Calu3 (cell line): ENCODE measurements at places on chromosomes 11 and 22.

DNA sequence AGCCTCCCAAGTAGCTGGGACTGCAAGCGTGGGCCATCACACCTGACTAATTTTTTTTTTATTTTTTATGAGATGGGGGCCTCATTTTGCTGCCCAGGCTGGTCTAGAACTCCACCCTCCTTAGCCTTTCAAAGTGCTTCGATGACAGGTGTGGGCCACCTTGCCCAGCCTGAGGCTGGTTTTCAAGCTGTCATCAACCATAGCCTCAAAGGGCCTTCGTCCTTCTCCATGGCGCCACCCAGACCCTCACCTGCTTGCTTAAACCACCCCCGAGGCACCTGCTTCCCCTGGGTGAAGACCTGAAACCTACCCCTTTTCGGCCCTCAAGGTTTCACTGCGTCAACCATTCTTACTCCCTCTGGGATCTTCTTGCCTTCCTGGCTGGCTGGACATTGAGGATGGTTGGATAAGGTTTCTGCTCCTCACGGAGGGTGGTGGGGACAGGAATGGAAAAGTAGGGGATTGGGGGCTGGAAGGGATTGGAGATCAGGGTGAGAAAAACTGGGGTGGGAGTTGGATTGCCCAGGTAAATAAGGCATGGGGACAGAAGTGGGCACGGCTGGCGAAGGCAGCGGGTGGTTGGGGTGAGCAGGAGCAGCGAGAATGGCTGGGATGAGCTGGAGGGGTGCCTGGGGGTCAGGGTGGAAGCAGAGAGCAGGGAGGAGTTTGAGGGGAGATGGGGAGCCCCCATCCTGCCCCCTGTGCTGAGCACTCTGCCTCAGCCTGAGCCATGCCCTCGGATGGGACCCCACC is 2.8 kb upstream of the ACR start:
- no peak for DNase-seq

- no peak for DNase-seq
Measured at GRCh38 chr22:19802894-19803735, 42.5 kb downstream of the TBX1 start.

DNA sequence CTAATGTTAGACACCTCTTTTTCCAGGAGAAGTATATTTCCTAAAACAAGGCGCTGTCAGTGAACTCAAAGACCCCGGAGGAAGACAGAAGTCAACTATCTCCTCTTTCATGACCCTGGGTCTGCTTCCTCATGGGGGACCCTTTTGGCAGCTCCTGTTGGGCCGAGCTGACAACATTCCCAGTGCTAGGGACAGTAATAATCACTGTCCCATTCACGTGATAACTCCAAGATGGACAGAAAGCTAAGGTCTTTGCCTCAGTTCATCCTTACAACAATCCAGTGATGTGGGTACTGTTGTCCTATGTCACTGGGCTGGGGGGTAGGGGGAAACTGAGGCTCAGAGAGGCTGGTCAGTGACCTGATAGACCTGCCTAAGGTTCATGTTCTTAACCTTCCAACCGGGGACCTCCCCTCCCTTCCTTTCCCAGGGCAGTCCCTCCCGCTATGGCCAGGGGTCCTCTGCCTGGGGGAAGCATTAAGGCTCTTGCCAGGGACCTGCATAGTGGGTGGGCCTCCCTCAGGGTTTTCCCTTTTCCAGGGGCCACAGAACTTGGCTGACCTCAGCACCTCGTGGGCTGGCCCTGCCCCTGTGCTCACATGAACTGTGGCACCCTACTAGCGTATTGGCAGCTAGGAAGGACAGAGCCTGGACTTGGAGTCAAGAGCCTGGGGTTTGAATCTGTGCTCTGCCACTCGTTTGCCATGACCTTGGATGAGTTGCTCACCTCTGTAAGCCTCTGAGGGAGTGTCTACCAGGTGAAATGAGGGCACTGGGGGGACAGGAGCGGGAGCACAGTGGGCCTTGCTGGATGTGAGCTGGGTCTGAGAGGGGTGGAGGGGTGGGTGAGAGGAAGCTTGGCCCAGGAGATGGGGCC is 53.6 kb downstream of the LRRC32 start:
- DNase-seq, result no peak

GRCh38 chr22:48536541-48537342 is 1290.9 kb downstream of the BRD1 start:
- DNase-seq, result peak; percentile 13

- DNase-seq, result no peak
Measured at GRCh38 chr11:59164028-59164427, 7.9 kb upstream of the DTX4 start.

- no peak for DNase-seq
Measured at GRCh38 chr22:39428597-39429071, 28.2 kb upstream of the MGAT3 start.

DNA sequence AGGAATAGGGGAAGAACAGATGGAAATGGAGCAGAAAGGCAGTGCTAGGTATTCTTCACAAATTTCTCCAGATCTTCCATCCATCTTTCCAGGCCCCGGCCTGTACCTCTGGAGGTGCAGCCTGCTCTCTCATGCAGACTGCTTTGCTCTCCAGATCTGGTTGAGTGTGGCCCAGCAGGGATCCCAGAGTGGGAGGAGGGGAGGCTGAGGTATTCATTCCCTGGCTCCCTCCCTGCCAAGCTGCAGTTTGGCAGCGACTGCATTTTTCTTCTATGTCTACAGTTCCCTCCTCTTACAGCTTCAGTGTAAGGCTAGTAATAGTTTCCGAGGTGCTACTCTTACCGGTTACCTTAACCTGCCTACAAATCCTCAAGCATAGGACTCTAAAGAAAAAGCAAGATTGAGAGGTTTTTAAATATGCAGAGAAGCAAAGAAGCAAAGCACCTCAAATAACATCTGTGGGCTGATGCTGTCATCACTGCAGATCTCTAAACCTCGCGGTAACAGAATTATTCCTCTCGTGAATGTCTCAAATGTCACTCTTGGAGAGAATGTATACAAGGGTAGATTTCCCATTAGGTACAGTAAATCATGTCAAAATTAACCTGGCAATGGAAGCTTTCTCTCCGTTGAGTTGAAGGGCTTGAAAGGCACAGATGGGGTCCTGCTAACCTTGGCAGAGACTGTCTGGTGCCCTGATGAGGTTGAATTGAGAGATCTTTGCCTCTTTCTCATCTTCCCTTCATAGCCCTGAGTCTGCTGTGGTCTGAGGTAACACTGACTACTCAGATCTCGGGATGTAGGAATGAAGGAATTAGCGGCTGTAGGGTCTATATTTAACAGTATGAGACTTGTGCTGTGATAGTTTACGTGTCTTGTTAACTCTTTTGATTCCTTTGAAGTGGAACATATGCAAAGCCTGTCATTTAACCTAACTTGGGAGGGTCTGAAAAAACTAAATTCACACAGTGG is 297.9 kb upstream of the C11orf87 start:
- DNase-seq, result no peak

DNA sequence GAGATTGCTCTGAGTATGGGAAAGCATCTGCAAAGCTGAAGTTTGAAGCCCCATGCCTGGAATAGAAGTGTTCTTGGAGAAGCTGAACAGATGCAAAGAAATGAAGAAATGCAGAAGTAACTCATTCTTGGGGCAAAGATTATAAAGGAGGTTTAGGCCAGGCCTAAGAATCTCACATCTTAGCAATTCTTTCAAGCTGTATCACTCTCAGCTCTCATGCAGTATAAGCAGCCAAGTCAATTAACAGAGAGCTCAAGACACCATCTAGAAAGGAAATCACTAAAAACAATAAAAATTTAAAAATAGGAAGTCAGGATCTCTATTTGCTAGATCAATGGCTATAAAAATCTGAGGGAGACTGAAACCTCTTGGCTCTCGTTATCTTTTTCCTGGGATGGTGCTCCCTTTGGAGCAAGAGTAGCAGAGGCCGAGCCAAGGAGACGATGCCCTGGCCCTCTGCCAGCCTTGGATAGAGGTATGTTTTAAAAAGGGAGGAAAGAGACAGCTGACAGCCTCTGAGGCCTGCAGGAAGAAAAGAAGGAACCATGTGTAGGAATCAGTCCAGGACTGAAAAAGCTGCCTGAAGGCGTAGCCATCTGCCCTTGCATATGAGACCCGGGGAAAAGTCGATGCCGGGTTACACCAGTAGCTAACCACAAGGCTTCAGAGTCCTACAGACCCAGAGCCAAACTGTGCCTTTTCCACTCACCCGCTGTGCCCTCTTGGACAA is 229.8 kb downstream of the BLID start:
- no peak for DNase-seq

DNA sequence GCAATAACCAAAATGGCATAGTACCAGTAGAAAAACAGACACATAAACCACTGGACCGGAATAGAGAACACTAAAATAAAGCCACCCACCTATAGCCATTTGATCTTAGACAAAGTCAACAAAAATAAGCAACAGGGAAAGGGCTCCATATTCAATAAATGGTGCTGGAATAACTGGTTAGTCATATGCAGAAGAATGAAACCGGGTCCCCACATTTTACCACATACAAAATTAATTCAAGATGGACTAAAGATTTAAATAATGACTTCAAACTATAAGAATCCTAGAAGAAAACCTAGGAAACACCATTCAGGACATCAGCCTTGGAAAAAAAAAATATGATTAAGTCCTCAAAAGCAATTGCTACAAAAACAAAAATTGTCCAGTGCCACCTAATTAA is 30.1 kb upstream of the NOX4 start:
- DNase-seq, result no peak

- DNase-seq, result no peak
Measured at GRCh38 chr22:43203471-43203981, 16.6 kb upstream of the TTLL12 start.

GRCh38 chr11:66338276-66339161 is 2.3 kb upstream of the RIN1 start:
- DNase-seq, result no peak

- no peak for DNase-seq
Measured at GRCh38 chr11:44402466-44403075, 92.6 kb upstream of the ALX4 start.

DNA sequence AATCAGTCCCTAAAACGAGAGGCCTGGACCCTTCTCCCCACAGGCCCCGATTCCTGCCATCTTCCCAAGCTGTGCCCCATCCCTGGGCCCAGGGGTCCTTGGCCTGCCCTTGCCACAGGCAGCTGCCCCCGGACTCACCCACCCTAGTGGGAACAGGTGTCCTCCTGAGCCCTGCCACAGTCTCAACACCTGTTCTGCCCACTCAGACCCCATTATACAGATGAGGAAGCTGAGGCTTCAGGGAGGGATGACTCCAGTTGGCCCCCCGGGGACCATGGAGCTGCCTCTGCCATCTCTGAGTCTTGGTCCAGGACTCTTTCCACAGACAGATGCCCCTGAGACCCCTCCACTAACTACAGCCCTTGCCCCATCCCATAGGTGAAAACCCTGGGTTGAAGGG is 15.9 kb downstream of the MYBPC3 start:
- no peak for DNase-seq

DNA sequence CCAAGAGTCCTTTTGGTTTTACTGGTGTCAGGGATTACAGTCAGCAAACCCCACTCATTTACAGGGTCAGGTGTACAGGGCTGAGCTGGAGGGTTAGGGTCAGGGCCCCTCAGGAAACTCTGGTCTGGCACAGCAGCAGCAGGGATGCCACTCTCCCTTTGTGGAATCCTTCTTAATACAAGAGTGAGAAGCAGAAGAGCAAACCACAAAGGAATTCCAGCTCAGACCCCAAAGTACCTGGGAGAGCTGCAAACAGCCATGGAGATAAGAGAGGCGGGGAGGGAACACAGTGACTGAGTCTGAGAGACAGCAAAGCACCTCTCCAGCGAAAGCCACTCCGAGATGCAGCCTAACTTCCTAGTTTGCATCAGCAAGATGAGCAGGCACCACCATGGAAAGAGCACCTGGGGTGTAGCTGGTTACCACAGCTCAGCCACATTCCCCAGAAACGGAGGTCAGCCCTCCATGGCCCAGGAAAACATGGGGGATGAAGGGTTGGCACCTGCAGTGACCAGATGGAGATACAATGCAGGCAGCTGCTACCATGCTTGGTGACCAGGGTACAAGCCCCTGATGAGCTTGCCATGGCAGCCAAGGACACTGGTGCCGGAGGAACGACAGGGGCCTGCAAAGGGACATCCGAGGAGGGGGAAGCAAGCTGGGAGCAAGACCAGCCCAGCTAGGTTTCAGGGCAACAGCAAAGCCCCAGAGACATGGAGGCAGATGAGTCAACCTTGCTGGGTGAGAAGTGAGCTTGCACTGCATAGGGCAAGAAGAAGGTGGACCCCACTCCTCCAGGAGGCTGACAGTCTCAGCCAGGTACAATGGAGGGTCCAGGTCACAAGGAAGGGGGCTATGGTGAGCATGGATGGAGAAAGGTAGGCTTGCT is 3.9 kb downstream of the BET1L start:
- DNase-seq, result no peak

DNA sequence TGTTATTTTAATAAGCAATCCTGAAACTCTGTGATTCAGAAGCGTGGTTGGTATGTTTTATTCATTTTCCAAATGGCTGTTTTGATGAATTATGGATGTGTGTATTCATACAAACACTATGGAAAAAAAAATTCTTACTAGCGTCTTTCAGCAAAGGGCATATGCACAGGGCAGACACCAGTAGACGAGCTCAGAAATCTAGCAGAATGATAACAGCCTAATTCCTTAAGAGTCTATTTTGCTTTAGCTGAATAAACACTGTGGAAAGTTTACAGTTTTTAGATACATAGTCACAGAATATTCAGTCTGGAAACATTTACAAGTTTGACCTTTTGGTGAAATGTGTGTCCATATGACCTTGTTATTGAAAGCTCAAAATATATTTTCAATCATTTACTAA is 418.8 kb upstream of the LUZP2 start:
- DNase-seq, result no peak
